ENCODE measurements at places on chromosomes 16 and 17.

DNA sequence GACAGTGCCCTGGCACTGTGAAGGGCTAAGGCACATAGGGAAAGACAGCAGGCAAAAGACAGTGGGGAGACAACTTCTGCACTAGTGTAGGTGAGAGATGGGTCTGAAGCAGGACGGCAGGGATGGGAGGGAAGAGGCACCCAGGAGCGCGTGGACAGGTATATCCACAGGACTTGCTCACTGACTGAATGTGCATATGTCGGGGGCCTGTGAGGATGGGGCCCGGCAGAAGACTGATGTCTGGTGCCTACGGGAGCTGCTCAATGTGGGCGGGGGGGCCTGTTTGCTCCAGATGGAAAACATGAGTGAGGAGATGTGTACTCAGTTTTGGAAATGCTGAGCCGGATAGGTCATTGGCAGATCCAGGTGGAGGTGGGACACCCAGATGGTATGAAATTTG, 47.3 kb upstream of the PMFBP1 start:
- no peak for DNase-seq

GRCh38 chr16:89822188-89823086, 5.8 kb upstream of the SPIRE2 start:
- DNase-seq, result no peak

GRCh38 chr16:19377864-19378263, 39.8 kb upstream of the TMC5 start:
- DNase-seq, result no peak

GRCh38 chr17:30550512-30551273, 73.5 kb downstream of the GOSR1 start:
- DNase-seq, result no peak

- peak; percentile 67 for DNase-seq
These were observed 31.1 kb downstream of the RAI1 start for GRCh38 chr17:17712268-17712924.

DNA sequence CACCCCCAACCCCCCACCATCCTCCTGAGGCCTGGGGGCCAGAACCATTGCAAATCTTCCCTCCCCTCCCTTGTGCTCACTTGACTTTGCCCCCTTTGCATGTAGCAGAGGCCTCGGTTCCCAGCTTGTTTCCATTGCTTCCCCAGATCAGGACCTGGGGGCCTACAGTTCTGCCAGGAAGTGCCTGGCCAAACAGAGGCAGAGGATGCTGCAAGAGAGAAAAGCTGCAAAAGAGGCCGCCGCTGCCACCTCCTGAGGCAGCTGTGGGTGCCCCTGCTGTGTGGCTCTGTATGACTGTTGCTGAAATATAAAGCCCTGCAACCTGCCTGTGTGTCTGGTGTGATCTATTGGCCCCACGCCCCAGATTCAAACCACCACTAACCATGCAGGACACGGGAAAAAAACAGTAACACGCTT, 2.3 kb downstream of the NDUFB10 start:
- peak; percentile 69 for DNase-seq

GRCh38 chr17:4881761-4882555, 17.4 kb upstream of the C17orf107 start:
- peak; percentile 60 for DNase-seq

- no peak for DNase-seq
These were observed 16.9 kb downstream of the STXBP4 start for GRCh38 chr17:54985476-54985875.

DNA sequence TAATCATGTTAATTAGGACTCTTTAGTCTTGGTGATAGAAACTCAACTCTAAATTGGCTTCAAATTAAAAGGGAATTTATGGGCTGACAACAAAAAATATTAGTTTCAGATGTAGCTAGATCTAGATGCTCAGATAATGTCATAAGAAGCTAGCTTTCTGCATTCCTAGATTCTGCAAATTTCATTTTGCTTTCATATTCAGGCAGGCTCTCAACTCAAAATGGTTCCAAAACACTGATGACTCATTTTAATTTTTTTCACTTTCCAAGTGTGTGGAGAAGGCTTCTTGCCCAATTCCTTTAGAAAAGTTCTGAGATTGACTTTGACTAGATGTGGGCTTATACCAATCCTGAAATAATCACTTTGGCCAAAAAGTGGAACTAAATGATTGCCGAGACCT, 236.7 kb upstream of the GOT2 start:
- DNase-seq, result peak; percentile 8

DNA sequence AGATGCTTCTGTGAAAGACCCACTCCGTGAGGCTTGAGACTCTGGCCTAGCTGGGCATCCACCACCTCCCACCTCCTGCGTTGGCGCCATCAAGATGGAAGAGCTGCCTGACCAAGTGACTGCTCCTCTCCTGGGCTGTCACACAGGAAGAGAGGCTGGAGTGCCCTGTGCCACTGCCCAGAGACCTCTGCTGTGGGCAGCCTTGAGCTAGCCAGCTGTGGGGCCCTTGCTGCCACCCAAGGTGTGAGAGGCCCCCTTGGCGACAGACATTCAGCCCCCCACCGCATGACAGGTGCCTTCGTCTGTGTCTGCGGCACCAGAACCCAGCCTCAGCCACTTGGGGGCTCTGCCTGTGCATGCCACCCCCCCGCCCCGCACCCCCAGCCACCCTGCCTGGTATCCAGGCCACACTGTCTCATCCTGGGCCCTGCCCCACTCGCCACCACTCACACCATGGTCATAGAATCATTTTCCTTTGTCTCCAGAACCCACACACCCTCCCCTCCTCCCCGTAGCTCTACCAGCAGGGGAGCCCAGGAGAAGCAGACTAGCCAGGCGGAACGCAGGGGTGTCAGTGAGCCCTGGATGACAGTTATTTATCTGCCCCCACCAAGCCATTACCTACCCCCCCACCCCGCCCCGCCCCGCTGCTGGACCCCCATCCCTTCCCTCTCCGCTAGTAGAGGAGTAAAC, 120.9 kb upstream of the LHX1 start:
- DNase-seq, result no peak

GRCh38 chr17:58300336-58300735, 19.6 kb upstream of the MPO start:
- DNase-seq, result no peak

- DNase-seq, result no peak
These were observed 41.0 kb downstream of the TOM1L2 start for GRCh38 chr17:17931159-17931558.

DNA sequence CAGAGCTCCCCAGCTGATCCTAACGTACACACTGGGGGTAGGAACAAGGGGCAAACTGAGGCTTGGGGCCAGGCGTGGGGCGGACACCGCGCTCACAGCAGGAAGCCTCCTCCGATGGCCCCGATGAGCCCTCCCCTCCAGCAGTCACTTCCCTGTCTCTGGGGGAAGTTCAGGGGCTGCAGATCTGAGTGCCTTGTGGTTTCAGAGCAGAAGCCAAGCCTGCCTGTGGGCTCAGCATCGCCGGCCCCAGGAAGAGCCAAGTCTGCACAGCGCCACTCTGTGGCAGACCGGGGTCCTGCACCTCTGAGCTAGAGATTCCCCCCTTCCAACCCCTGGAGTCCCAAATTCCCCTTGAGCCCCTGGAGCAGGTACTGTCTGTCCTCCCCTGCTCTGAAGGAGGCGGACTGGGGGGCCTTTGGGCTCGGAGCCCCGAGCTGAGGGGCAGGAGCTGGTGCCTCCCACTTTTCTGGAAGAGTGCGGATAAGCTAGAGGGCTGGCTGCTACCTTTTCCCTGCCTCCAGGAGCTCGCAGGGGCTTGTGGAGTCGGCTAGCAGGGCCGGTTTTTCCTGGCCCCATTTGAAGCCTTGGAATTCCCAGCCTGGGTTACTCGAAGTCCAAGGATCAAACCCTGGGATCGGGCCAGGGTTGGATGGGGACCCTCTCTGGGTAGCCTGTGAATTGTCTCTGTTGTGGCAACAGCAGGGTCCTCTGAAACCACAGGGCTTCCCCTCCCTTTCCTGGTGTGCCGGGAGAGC, 2.9 kb downstream of the GSE1 start:
- peak; percentile 77 for DNase-seq

DNA sequence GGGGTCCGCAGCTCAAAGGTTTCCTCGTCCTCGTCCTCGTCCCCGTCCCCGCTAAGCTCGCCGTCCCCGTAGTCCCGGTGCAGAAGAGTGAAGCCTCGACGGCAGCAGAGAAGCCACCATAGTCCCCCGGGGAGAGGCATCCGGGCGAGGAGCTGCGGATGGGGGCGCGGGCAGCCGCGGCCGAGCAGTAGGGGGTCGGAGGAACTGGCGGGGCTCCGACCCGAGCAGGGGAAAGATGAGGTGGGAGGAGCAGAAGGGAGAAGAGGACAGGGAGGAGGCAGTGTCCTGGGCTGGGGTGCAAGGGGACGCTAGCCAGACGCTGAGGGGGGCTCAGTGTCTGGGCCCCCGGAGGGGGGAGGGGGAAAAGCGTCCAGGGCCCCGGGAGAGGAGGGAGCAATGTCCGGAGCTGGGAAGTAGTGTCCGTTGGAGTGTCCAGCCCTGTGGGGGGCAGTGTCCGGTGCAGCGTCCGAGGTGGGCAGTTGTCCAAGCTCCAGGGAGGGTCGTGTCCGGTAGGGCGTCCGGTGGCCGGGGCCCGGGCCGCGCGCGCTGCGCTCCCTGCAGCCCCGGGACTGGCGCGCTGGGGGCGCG, at the start of gene PLEKHH3:
Gene PLEKHH3 (minus strand): TSS at position 571 of the 588 bp plus-strand sequence. CDS start 431 bp downstream, at position 140.
- no peak for DNase-seq

DNA sequence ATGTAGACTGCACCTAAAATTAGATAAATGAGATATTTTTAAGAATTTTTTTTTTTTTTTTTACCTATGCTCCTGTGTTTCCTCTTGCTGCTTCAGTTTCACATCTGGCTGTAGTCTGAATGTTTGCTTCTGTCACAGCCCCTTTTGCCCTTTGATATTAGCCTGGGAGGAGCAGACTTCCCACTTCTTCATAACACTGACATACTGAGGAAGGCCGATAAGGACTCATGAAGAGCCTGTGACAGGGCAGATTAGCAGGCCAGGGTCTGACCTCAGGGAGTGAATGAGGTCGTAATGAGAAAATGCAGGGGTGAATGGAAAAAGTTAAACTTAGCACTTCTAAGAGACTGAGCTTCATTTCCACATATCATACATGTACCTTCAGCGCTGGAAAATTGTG, at the start of gene SLFN14:
Gene SLFN14 (minus strand): TSS at position 117 of the 400 bp plus-strand sequence. CDS start 2,757 bp downstream, outside the sequence.
- DNase-seq, result no peak

- DNase-seq, result no peak
These were observed 10.5 kb downstream of the GAA start for GRCh38 chr17:80111702-80112470.

- no peak for DNase-seq
These were observed 392.1 kb downstream of the CNTNAP4 start for GRCh38 chr16:76669288-76669687.

- DNase-seq, result no peak
These were observed 45.2 kb upstream of the SHISA6 start for GRCh38 chr17:11195801-11196200.

DNA sequence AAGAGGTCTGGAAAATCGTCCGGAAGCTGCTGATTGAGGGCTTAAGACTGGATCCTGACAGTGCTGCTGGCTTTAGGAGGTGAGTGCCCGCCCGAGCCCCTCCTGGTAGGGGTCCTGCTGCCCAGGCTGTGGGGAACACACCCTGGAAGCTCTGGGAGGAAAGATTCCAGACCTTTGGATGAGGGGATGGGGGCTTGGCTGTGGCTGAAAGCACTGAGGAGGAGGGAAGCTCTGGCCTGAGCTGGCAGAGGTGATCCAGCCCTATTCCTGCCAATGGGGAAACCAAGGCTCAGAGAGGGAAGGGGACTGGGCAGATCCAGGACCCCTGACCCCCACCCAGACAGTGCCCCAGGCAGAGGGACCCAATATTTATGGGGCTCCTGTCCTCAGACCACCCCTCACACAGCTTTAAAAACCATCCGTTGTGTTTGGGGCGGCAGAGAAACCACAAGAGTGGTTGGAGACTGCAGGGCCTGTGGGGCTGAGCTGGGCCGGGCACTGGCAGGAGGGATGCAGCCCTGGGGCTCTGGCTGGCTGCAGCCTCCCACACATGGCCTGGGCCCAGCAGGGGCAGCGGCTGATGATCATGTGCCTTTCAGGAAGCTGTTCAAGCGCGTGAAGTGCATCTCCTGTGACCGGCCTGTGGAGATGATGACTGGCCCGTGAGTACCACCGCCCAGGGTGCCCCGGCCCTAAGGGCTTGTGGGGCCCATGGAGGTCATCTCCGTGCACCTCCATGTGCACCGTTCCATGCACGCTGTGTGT, 22.8 kb downstream of the UBALD1 start:
- DNase-seq, result no peak

- DNase-seq, result peak; percentile 28
These were observed 48.4 kb downstream of the CENPV start for GRCh38 chr17:16304830-16305229.

DNA sequence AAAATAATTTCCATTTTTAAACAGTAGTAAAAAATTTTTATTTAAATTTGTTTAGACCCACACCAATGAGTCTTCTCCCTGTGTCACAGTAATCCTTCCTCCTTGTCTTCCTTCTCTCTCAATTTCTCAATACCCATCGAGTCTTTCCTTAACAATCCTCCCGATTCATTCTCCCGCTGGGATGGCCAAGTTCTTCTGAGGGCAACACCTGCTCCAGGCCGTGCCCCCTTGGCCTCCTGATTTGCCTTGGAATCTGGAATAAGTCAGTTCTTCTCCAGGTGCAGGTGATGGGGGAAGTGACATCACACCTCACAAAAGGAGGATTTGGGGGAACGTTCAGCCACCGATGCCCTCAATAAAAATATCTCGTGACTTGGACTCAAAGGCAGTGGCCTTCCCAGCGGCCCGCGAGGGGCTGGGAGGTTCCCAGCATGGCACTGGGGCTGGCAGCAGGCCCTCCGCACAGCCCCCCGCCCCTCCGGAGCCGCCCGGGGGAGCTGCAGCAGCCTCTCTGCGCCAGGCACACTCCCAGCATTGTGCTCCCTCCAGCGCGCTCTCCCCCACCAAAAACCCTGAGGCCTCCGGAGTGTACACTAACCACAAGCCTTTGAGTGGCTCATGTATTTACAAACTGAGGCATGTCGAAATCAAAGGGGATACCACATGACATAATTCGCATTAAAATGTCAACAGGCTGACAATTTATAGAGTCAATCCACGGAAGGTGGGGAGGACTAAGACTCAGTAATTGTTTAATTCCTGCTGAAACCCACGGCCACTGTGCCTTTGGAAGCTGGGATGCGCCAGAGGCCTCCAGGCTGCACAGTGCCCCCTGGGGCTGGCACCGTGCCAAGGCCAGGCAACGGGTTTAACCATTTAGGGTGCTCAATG, 120.5 kb downstream of the ZFHX3 start:
- DNase-seq, result no peak

GRCh38 chr17:10614536-10615155, 42.5 kb downstream of the MYH3 start:
- peak; percentile 32 for DNase-seq

- no peak for DNase-seq
These were observed 5.4 kb downstream of the MARCHF10 start for GRCh38 chr17:62802561-62803205.

GRCh38 chr17:80095038-80095843, 6.1 kb upstream of the GAA start:
- DNase-seq, result no peak

DNA sequence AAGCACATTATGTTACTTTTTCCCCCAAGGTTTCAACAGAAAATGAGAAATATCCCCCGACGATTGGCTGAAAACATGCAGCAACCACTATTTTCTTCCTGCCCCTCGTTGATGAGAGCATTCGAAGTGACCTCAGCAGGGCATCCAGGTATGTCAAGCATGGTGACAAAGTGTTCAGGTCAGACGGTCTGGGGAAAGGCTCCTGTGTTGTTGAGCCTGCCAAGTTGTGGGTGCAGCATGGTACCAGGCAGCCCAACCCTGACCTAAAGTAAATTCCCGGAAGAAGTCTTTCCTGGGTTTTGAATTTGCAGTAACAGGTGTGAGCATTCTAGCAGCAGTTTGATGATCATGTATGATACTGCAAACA, 51.7 kb upstream of the SEC14L1 start:
- peak; percentile 28 for DNase-seq

All from activated CD4-positive, alpha-beta T cell treated with anti-CD3 and anti-CD28 coated beads, Interleukin-10, Interleukin-2, amounts not matched to agents 100 ng/mL and 50 ng/mL, durations not matched to agents 16 hours and 8 hours (primary cell).